ENCODE measurements at places on chromosomes 1 and 21.

DNA sequence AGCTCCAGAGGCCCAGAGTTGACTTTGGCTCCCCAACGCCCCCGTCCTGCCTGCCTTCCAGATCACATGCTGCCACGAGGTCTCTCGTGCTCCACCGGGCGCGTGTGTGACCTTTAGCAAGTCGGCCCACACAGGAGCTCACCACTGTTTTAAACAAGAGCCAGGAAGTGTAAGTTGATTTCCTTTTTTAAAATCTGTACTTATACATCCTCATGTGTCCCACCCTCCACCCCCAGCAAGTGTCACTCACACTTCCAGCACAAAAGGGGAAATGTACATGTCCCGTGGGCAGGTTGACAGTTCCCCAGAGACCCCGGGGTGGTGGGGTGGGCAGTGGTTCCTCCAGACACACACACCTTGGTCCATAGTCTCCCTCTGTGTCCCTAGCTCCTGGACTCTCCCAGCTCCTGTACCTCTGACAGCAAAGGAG is 84.4 kb downstream of the STUM start:
- no peak for DNase-seq

DNA sequence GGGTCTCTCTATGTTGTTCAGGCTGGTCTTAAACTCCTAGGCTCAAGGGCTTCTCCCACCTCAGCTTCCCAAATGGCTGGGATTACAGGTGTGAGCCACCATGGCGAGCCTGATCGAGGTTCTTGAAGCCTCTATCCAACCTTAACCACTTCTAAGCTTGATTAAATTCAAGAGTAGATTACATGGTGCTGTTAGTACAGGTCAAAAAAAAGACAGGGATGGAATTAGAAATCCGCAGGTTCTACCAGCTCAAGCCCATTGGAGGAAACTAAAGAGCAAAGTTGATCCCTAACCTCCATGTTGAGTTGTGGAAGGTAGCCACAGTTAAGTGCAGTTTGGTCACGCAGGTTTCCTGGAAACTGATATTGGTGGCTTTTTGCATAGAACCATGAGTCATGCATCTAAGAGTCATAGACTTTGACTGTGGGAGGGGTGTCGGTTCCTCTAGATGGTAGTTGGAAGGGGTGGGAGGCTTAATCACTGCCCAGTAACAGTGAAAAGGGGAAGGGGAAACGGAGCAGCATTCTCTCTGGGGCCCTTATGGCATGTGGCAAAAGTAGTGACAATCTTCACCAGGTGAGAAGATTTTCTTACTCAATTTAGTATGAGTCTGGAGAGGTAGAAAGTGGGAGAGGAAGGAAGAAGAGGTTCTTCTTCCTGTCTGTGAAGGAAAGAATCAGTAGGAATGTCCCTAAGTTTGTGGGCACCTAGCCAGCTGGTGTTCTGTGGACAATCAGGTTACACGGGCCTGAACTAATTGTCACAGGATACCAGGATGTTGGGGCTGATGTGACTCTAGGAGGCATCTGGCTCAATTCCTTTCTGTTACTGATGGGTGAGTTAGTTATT is 7.0 kb downstream of the CD53 start:
- no peak for DNase-seq

GRCh38 chr1:230095938-230096337 is 28.9 kb downstream of the GALNT2 start:
- DNase-seq, result no peak

DNA sequence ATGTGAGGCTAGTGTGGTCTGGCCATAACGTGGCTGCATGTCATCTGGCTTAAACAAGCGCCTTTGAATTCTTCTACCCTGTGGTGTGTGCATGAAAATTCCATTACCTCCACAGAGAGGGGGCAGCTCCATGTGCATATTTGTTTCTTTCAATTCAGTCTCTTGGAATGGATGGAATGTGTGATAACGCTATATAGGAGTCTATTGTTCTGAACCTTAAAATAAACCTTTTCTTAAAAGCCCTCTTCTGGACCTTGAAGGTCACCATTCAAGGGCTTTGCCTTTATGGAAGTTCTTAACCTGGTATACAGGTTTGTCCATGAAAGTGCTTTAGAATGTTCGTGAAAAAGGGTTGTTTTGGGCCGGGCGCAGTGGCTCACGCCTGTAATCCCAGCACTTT is 118.2 kb upstream of the ADGRL2 start:
- DNase-seq, result no peak

DNA sequence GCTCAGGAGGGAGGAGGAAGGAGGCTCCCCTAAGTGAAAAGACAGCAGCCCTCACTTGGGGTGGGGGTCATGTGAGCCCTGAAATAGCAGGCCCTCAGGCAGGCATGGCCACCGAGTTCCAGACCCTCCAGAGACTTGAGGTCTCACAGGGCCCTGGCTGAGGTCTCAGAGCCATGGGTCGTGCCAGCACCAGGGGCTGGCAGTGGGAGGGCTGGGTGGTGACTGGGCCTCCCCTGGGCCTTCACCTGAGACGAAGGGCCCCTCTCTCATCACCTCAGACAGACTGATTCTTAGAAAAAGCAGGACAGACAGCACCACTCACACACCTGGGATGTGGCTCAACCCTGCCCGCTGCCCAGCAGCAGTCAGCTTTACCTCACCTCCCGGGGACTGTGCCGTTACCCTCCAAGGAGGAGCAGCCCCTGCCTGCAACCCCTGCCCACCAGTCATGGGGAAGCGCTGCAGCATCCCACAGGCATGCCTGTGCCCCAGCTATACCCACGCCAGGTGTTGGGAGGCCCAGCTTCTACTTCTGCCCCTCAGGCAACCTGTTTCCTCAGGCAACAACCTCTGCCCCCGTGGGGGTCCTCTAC is 42.6 kb upstream of the LRP8 start:
- DNase-seq, result no peak

DNA sequence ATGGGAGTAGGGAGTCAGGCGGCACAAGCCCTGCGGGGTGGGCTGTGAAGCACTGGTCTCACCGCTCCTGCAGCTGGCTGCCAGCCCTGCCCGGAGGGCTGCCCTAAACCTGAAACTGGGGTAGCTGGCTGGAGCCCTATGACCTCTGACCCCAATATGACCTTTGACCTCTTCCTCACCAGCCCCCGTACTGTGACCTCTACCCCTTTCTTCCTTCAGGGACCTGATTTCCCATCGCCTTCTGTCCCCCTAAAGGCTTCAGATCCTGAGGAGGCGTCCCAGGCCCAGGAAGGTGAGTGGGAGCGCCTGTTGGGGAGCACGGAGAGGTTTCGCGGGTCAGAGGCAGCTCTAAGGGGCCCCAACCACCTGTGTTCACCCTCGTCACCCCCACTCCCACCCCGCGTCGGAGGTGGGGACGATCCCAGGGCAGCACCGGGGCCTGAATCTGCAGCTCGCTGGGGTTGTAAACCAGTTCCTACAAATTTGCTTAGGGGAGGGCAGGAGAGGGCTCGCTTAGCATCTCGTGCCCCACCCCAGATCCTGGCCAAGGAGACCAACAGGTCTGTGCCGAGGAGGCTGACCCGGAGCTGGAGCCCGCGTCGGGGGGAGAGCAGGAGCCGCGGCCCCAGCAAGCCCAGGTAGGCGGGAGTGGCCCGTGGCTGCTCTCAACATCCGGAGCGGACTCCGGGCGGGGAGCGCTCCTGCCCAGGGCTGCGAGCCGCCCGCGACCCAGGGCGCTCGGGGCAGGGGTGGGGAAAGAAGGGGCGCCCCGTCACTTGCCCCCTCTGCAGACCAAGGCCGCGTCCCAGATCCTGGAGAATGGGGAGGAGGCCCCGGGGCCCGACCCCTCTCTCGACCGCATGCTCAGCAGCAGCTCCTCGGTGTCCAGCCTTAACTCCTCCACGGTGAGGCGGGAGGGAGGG is 7.3 kb downstream of the SYTL1 start:
- DNase-seq, result no peak

- DNase-seq, result no peak
These were observed 65.4 kb downstream of the FAM163A start for GRCh38 chr1:179808503-179808902.

DNA sequence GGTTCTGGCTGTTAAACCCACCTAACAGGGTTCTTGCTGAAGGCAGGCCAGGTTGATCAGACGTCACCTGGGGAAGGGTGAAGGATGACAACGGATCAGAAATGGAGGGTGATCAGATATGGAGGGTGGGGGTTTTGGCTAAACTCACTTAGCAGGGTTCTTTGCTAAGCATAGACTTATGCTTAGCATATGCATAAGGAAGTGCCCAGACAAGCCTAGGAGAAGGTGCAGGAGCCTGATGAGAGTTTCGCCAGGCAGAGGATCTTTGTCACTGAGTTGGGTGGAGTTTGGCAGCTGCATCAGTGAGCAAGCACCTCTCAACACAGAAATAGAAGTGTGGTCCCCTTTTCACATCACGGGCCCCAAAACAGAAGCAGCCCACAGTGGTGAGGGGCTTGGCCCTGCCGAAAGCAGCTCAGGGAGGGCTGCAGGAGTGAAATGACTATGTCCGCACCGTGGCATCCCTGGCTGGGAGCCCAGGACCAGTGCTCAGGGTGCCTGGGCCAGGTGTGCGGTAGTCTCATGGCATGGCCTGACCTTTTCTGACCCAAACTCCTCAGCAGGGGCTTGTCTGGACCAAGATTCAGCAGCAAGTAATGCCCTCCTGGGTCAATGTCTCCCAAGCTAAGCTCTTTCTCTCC is 101.6 kb downstream of the AJAP1 start:
- DNase-seq, result no peak

All from AG09319 (cell line).